Adrenal gland (tissue), 19 donors: ENCODE measurements at places on chromosomes 2 and 18. TPM values are rescaled to one million over a fixed set of nuclear protein-coding genes. Genes with fewer than 3 reads are reported as not detected.

DNA sequence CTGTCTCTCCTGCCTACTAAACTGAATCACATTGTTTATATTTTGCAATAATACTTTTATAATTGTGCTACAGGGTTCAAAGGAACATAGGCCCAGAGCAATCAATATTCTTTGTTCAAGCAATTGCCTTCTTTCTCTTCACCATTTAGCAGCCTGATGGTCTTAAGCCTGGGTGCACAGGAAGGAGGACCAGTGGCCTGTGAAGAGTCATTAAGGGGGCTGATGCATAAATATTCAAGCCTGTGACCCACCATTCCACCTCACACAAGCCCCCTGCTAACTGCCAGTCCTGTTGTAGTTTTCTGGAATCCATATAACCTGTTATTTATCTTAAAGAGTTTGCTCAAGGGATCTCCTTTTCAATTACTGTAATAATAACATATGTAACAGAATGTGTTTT, 56.0 kb downstream of the ABCA12 start:
- H3K27me3 ChIP-seq = no peaks in the 10 kb centered on the region
- no peaks in the 10 kb centered on the region for H3K36me3 ChIP-seq
- DNase-seq = no peak
- H3K4me3 ChIP-seq = no peak overlapping the region

DNA sequence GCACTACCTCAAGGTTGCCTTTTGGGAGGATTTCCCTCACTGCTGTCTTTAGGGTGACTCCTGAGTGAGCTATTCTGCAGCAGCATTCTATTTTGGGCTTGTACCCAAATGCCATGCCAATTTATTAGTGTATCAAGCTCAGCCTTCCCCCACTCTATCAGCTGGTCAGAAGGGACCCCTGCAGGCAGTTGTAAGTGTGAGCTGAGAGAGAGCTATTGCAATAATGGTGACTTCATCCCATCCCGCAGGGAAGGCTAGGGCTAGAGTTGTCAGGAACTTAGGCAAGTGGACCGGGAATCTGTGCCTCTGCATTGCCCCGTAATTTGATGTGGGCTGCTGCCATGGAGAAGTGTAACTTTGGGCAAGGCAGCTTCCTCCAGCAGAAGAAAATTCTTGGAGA, 1.8 kb upstream of the CRYGB start:
- no peak overlapping the region for H3K4me3 ChIP-seq
- no peak for DNase-seq
- no peaks in the 10 kb centered on the region for H3K36me3 ChIP-seq
- H3K4me1 ChIP-seq = no peaks in the 10 kb centered on the region
- no peak overlapping the region for H3K27ac ChIP-seq

DNA sequence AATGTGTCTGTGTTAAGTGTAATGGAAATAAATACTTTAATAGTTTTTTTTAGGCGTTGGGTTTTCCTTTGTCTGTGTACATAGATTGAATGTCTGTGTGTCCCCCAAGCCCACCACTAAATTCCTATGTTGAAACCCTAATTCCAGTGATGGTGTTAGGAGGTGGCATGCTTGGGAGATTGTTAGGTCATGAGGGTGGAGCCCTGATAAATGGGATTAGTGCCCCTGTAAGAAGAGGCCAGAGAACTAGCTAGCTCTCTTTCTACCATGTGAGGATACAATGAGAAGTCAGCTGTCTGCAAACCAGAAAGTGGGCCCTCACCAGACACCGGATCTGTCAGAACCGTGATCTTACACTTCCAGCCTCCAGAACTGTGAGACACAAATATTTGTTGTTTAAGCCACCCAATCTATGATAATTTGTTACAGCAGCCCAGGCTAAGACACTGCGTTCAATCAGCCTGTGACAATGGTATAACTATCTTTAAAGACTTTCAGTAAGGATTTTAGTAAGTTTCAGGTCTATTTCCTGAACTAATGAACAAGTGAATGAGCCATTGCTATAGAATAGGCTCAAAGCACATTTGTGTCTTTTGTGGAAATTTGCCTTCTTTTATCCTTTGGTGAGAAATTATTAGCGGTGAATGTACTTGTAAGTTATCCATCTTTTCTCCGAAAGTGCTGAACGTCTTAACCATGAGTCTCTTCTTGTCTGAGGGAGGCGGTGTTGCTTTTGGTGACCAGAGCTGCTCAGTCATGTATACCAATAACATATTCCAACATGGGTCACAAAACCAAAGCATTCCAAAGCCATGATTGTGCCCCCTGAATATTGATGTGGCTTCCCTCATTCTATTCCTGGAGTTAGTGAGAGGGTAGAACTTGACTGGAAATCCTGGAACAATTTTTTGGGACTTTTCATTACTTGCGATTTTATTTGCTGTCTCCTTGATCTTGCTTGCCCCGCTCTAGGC, 29.6 kb upstream of the IL1R1 start:
- H3K36me3 ChIP-seq = no peaks in the 10 kb centered on the region
- H3K27me3 ChIP-seq = no peaks in the 10 kb centered on the region
- H3K4me3 ChIP-seq = no peak overlapping the region
- peaks cover 10% of the 10 kb centered on the region for H3K4me1 ChIP-seq
- no peak for DNase-seq
- no peak overlapping the region for H3K27ac ChIP-seq

DNA sequence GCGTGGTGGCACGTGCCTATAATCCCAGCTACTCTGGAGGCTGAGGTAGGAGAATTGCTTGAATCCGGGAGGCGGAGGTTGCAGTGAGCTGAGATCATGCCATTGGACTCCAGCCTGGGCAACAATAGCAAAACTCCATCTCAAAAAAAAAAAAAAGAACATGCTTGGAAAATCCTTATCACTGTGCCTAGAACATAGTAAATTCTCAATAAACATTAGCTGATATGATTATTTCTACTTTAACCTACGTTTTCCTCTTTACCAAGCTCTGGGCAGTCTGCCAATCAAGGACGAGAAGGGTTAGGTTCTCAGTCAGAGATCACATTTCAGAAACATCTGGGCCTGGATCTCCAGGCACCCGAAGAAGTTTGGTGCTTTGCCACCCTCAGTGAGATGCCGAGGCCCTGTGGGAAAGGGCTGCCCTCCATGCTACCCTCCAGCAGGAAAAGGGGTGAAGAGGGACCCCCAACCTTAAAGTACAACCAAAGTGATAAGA, 107.7 kb downstream of the BCL11A start:
- H3K4me3 ChIP-seq = no peak overlapping the region
- no peaks in the 10 kb centered on the region for H3K27me3 ChIP-seq
- no peak overlapping the region for H3K27ac ChIP-seq
- no peaks in the 10 kb centered on the region for H3K36me3 ChIP-seq
- no peaks in the 10 kb centered on the region for H3K4me1 ChIP-seq
- DNase-seq = no peak

- no peak overlapping the region for H3K4me3 ChIP-seq
- no peaks in the 10 kb centered on the region for H3K36me3 ChIP-seq
- no peaks in the 10 kb centered on the region for H3K4me1 ChIP-seq
- H3K27ac ChIP-seq = no peak overlapping the region
- DNase-seq = no peak
Measured at GRCh38 chr2:238125127-238125885, 13.2 kb upstream of the KLHL30 start.

- H3K27ac ChIP-seq = no peak overlapping the region
- H3K27me3 ChIP-seq = no peaks in the 10 kb centered on the region
- DNase-seq = no peak
- H3K4me1 ChIP-seq = no peaks in the 10 kb centered on the region
- no peaks in the 10 kb centered on the region for H3K36me3 ChIP-seq
Measured at GRCh38 chr2:140808211-140808610, 1322.6 kb downstream of the LRP1B start.

DNA sequence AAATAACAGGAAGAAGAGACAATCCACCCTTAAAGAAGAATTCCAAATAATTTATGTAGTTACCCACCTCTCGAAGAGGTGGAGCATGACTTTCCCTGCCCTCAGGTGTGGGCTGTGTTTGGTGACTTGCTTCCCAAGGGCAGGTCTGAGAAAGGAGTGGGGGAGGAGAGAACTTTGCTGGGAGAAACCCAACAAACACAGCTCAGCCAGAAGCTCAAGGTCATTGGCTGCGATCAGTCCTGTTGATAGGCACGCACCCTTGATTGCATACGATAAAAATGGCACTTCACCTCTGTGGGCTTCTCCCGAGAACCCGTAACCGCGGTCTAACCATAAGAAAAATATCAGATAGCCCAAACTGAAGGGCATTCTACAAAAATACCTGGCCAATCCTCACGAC, 157.5 kb upstream of the ID2 start:
- H3K27me3 ChIP-seq = no peaks in the 10 kb centered on the region
- H3K36me3 ChIP-seq = no peaks in the 10 kb centered on the region
- H3K27ac ChIP-seq = no peak overlapping the region
- H3K4me1 ChIP-seq = no peaks in the 10 kb centered on the region

DNA sequence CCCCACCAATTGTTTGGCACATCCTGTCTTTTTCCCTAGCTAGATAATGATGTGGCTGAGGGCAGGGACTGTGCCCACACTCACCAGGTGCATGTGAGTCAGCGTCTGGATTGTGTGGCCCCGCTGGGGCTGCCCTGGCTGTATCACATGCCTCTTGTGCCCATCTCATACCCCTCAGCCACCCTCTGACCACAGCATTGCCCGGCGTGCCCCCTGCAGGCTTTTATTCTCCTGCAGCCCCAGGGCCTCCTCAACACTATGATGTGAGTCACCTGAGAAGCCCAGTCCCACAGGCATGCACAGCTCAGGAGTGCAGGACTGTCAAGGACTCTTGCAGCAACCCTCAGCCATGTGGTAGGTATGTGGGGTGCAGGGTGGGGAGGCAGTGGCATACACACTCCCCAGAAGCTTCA, 14.8 kb upstream of the STEAP3 start:
- H3K4me3 ChIP-seq = no peak overlapping the region
- no peak for DNase-seq
- H3K27ac ChIP-seq = no peak overlapping the region
- no peaks in the 10 kb centered on the region for H3K36me3 ChIP-seq
- no peaks in the 10 kb centered on the region for H3K4me1 ChIP-seq

DNA sequence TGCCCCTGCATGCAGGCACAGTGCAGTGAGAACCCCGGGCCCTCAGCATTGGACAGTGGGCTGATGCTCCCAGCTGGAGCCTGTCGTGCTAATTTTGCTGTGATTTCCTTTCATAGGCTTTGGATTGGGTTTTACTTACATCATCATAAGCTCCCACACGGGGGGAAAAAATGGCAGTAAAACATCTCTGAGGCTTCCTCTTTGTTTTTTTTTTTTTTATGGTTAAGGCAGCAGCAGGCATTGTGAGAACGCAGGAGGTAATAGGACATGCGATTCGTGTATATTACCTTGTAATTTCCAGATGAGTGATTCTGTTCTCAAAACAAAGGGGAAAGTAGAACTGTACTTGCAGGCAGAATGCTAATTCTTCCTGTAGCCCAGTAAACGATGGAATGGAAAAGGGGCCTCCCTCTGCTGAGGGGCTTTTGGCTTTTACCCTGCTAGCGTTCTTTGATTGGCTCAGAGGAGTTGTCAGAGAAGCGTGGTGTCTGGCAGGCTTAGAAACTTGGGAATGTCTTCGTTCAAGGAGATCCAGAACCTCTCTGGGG, 89.7 kb downstream of the NPAS2 start:
- no peak for DNase-seq
- no peaks in the 10 kb centered on the region for H3K36me3 ChIP-seq
- no peaks in the 10 kb centered on the region for H3K27me3 ChIP-seq
- H3K4me1 ChIP-seq = no peaks in the 10 kb centered on the region

GRCh38 chr2:237348281-237348865, 65.6 kb downstream of the COL6A3 start:
- DNase-seq = no peak
- H3K27ac ChIP-seq = no peak overlapping the region
- no peaks in the 10 kb centered on the region for H3K27me3 ChIP-seq
- H3K4me1 ChIP-seq = no peaks in the 10 kb centered on the region

- H3K27ac ChIP-seq = peak overlapping the region; percentile 40
- H3K4me3 ChIP-seq = no peak overlapping the region
- no peaks in the 10 kb centered on the region for H3K27me3 ChIP-seq
- H3K36me3 ChIP-seq = no peaks in the 10 kb centered on the region
- H3K4me1 ChIP-seq = peaks cover 54% of the 10 kb centered on the region
Measured at GRCh38 chr18:77102259-77103040, 30.1 kb downstream of the MBP start.

- peak; percentile 13 for DNase-seq
- H3K4me3 ChIP-seq = peak overlapping the region; percentile 57
- H3K4me1 ChIP-seq = peaks cover 14% of the 10 kb centered on the region
- no peak overlapping the region for H3K27ac ChIP-seq
- H3K36me3 ChIP-seq = no peaks in the 10 kb centered on the region
Measured at GRCh38 chr2:165794536-165794928, 485 bp upstream of the GALNT3 start.

GRCh38 chr2:127231130-127231865, 11.2 kb upstream of the CYP27C1 start:
- peaks cover 3% of the 10 kb centered on the region for H3K27me3 ChIP-seq
- H3K4me3 ChIP-seq = no peak overlapping the region
- H3K36me3 ChIP-seq = no peaks in the 10 kb centered on the region
- H3K4me1 ChIP-seq = no peaks in the 10 kb centered on the region
- DNase-seq = no peak
- no peak overlapping the region for H3K27ac ChIP-seq

DNA sequence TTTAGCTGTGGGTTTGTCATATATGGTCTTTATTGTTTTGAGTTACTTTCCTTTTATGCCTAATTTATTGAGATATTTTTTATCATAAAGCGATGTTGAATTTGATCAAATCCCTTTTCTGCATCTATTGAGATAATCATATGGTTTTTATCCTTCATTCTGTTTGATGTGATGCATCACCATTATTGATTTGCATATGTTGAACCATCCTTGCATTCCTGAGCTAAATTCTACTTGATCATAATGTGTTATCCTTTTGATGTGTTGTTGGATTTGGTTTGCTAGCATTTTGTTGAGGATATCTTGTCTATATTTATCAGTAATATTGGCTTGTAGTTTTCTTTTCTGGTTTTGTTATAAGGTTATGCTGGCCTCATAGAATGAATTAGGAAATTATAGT, 308.5 kb downstream of the ADCYAP1 start:
- DNase-seq = no peak
- H3K36me3 ChIP-seq = no peaks in the 10 kb centered on the region
- no peaks in the 10 kb centered on the region for H3K4me1 ChIP-seq
- no peak overlapping the region for H3K27ac ChIP-seq
- no peak overlapping the region for H3K4me3 ChIP-seq

- no peak for DNase-seq
- H3K4me1 ChIP-seq = no peaks in the 10 kb centered on the region
- no peak overlapping the region for H3K27ac ChIP-seq
- H3K27me3 ChIP-seq = no peaks in the 10 kb centered on the region
- H3K36me3 ChIP-seq = no peaks in the 10 kb centered on the region
Measured at GRCh38 chr2:10765461-10765860, 44.0 kb downstream of the ATP6V1C2 start.

SLC5A7 gene
- total RNA-seq = not detected

TUBA3E gene
- total RNA-seq = not detected

CCDC85A gene
- 0.87 TPM for total RNA-seq
